ENCODE measurements at places on chromosomes 7 and 10. TPM values are rescaled to one million over a fixed set of nuclear protein-coding genes. Genes with fewer than 3 reads are reported as not detected.
A peak's percentile ranks its signal among the peaks of the same experiment; 100 is the strongest.

The PLEKHS1 gene
- not detected for total RNA-seq

DNA sequence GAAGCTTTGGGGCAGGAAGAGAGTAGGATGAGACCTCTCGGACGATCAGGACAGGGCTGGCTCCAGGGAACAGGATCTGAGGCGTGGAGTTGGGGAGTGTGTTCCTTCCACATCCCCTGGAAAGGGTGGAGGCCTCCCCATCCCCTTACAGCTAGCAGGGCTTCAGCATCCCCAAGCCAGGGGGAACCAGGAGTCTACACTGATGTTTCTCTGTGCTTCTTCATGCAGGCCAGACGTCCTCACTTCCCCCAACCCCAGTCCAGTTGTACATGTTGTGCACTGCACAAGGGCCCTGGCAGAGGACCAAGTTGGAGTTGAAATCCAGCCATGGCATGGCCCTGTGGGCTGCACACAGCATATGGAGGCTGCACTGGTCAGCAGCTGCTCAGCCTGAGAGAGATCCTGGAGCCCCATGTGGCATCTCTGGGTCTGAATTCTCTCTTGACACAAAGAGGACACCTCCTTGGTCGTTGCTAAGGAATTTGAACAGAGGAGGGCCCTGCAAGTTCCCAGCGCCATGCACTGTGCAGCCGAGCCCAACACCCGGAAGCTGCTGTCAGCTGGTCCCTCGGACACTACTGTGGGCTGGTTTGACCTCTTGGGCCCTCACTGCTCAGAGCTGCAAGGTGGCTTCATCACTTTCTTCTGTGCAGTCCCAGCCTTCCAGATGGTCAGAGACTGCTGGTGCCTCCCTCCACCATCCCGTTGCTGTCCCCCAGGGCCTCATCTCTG lies 181.1 kb downstream of the DNAJB6 start:
- no peaks in the 10 kb centered on the region for H3K4me1 ChIP-seq
- no peak for DNase-seq
- no peak overlapping the region for H3K27ac ChIP-seq
- no peak overlapping the region for H3K4me3 ChIP-seq
- H3K36me3 ChIP-seq: no peaks in the 10 kb centered on the region

The BLNK gene
- total RNA-seq: not detected

The EGR2 gene
- total RNA-seq: 87.8 TPM

- H3K4me1 ChIP-seq: no peaks in the 10 kb centered on the region
- no peaks in the 10 kb centered on the region for H3K36me3 ChIP-seq
- no peak for DNase-seq
- H3K27me3 ChIP-seq: no peaks in the 10 kb centered on the region
- H3K4me3 ChIP-seq: no peak overlapping the region
- H3K27ac ChIP-seq: no peak overlapping the region
These were observed 102.3 kb downstream of the KLF6 start for GRCh38 chr10:3682745-3683144.

GRCh38 chr7:150897502-150898474 lies 45.5 kb downstream of the AOC1 start:
- no peak for DNase-seq
- H3K4me3 ChIP-seq: no peak overlapping the region
- peaks cover 8% of the 10 kb centered on the region for H3K4me1 ChIP-seq
- peaks cover 13% of the 10 kb centered on the region for H3K27me3 ChIP-seq

DNA sequence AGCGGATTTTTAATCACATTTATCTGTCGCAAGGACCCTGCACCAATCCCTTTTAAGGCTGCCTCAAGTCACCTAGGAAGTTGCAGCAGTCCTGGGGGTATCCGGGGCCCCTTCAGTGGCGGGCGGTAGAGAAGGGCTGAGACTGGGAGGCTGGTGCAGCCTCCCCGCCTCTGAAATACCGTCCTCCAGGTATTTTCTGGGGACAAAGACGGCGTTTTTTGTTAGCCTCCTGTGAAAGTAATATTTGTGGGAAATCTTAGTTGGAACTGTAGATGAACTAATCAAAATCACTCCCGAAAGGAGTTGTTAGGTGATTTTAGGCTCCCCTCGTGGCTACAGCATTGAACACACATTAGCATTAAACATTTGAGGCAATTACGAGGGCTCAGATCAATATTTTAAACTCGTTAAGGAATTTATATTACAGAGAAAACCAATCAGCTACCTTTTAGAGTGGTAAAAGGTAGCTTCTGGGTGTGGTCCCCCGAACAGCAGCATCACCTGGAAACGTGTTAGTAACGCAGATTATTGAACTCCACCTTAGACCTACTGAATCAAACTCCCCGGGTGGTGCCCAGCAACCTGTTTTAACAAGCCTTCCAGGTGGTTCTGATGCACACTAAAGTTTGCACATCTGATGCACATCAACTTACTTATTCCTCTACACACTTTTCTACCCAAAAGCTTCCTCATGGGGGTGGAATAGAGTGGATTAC lies 530 bp upstream of the ANXA7 start:
- peaks cover 20% of the 10 kb centered on the region for H3K4me1 ChIP-seq
- no peaks in the 10 kb centered on the region for H3K27me3 ChIP-seq
- peak overlapping the region; percentile 94 for H3K27ac ChIP-seq
- H3K4me3 ChIP-seq: peak overlapping the region; percentile 88
- H3K36me3 ChIP-seq: no peaks in the 10 kb centered on the region
- peak; percentile 14 for DNase-seq

GRCh38 chr7:27917774-27918314 lies 177.9 kb downstream of the TAX1BP1 start:
- H3K4me1 ChIP-seq: no peaks in the 10 kb centered on the region
- no peak overlapping the region for H3K27ac ChIP-seq
- no peak for DNase-seq
- no peaks in the 10 kb centered on the region for H3K27me3 ChIP-seq

DNA sequence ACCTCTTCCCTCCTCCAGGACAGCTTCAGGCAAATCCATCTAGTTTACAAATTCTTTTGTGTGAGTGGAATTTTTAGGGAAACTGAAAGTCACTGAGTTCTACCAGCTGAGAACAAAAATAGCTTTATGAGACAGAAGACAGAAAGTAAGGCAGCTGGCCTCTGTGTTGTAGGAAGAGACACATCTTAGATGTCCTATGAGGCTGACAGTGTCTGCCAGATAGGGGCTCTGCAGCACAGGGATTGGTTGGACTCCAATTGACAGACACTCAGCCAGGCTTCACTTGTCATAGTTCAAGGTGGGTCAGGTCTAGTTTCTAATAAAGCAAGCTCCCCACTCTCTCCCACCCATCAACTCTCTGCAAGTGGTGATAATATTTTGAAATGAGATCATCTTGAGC lies 574.9 kb downstream of the CCSER2 start:
- DNase-seq: no peak
- no peaks in the 10 kb centered on the region for H3K36me3 ChIP-seq
- no peaks in the 10 kb centered on the region for H3K4me1 ChIP-seq
- no peaks in the 10 kb centered on the region for H3K27me3 ChIP-seq

The MINDY3 gene
- total RNA-seq: 24.4 TPM

GRCh38 chr10:22228167-22228938 lies 10.5 kb upstream of the EBLN1 start:
- peak overlapping the region; percentile 71 for H3K4me3 ChIP-seq
- H3K4me1 ChIP-seq: peaks cover 8% of the 10 kb centered on the region
- H3K27ac ChIP-seq: peak overlapping the region; percentile 76
- H3K36me3 ChIP-seq: no peaks in the 10 kb centered on the region
- no peak for DNase-seq

The EBF3 gene
- not detected for total RNA-seq

DNA sequence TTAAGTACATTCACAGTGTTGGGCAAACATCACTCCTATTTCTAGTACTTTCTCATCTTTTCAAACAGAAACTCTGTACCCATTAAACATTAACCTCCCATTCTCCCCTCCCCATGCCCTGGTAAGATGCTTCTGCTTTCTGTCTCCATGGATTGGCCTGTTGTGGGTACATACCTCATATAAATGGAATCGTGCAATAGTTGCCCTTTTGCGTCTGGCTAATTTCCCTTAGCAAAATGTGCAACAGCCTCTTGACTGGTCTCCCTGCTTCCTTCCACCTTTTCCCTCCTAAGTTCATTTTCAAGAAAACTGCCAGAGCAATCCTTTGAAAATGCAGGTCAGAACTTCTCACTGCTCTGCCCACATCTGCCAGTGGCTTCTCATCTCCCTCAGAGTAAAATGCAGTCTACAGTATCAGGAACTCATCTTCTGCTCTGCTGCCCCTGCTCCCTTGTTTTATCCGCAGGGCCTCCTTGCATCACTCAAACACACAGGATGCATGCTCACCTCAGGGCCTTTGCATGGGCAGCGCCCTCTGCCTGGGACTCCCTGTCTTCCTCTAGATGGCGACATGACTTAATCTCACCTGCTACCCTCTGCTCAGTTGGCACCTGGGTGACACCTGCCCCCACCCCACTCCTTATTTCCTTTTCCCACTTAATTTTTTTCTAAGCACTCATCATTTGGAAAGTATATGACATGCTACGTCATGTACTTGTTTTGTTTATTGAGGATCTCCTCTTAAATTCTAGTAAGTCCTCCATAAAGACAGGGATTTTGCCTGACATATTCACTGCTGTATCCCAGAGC lies 44.3 kb upstream of the ECHDC3 start:
- H3K27me3 ChIP-seq: no peaks in the 10 kb centered on the region
- H3K4me1 ChIP-seq: no peaks in the 10 kb centered on the region
- H3K36me3 ChIP-seq: no peaks in the 10 kb centered on the region
- no peak for DNase-seq
- H3K4me3 ChIP-seq: no peak overlapping the region
- H3K27ac ChIP-seq: no peak overlapping the region

DNA sequence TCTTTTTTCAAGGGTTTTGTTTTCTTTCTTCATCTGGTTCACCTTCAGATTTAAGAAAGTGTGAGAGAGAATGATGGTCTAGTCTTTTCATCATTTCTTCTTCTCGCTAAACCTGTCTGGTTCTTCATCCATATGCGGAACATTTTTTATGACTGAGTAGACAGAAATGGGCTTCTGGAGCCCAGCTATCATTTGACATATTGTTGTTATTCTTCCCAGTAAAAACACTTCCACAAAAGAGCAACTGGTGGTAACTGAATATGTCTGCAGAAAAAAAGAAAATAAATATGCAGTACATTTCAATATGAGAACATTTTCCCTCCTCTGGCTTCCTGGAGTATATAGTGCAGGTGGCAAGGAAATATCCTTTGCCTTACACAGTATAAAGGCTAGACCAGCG lies 209.5 kb downstream of the JCAD start:
- no peaks in the 10 kb centered on the region for H3K27me3 ChIP-seq
- DNase-seq: no peak
- no peak overlapping the region for H3K27ac ChIP-seq
- no peaks in the 10 kb centered on the region for H3K4me1 ChIP-seq

The PLA2G12B gene
- not detected for total RNA-seq

GRCh38 chr7:48454750-48455192 lies 283.5 kb downstream of the ABCA13 start:
- H3K4me1 ChIP-seq: no peaks in the 10 kb centered on the region
- no peak overlapping the region for H3K27ac ChIP-seq
- no peaks in the 10 kb centered on the region for H3K36me3 ChIP-seq
- H3K27me3 ChIP-seq: no peaks in the 10 kb centered on the region

DNA sequence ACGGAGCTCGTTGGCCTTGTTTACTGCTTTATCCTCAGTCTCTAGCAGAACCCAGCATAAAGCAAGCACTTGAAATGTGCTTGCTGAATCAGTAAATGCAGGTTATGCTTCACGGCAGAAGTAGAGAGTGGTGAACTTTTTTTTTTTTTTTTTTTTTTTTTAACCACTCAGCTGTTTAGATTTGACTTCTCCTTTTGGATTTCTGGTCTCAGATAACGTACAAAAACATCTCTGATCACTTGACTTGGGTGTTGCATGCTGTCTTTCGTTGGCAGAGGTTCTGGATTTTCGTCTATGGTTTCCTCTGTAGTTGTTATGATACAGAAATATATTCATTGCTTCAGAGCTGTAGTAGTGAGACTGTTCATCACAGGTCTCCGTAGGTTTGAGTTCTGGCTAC lies 242.5 kb upstream of the HABP2 start:
- H3K36me3 ChIP-seq: no peaks in the 10 kb centered on the region
- no peaks in the 10 kb centered on the region for H3K4me1 ChIP-seq
- H3K4me3 ChIP-seq: no peak overlapping the region
- no peaks in the 10 kb centered on the region for H3K27me3 ChIP-seq
- H3K27ac ChIP-seq: no peak overlapping the region

Measured in CD8-positive, alpha-beta memory T cell (primary cell).